ENCODE measurements at places on chromosomes 13 and 19.

GRCh38 chr13:101695870-101696516, 243.5 kb downstream of the ITGBL1 start:
- no peak for DNase-seq

DNA sequence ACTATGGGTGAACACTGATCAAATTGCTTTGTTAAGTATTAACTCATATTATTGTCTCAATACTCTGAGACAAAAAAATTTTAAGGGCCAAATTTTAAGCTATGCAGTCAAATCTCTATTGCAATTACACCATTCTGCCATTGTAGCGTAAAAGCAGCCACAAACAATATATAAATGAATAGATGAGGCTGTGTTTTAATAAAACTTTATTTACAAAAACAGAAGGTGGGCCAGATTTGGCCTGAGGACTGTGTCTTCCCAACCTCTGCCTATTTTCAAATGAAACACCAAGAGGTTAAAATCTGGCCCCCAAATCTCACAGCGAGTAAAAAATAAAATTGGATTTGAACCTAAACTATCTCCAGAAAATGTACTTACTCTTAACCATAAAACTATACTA, 51.7 kb downstream of the MBD3L2B start:
- no peak for DNase-seq

DNA sequence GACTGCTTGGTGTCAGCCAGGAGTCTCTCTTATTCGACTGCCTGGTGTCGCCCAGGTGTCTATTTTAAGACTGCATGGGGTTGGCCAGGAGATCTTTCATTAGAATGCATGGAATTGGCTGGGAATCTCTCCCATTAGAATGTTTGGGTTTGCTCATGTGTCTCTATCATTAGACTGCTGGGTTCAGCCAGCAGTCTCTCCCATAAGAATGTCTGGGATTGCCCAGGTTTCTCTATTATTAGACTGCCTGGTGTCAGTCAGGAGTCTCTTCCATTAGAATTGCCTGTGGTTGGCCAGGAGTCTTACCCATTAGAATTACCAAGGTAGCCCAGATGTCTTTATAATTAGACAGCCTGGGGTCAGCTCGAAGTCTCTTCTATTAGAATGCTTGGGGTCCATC, 1496.0 kb downstream of the UQCRFS1 start:
- DNase-seq, result no peak

DNA sequence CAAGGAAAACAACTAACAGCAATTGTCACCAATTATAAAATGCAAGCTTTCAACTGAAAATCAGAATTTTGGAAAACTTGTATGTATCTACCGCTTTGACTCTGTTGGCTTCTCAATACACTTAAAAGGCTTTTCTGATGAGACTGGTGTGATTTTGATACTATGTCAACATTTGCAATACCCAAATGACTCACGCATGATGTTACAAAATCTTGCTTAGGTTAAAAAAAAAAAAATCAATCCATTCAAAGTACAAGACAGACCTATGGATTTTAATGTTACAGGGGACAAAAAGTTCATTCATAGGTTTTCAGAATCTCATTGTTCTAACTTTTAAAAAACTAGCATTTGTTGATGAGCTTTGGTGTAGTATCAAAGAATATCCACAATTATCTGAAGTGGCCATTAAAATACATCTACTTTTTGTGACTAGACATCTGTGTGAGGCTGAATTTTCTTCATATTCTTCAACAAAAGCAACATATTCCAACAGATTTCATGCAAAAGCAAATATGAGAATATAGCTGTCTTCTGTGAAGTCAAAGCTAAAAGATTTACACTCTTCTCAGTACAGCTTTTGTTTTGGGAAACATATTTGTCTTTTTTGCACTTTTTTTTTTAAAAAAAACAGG, 10.7 kb downstream of the ELF1 start:
- DNase-seq, result no peak

GRCh38 chr19:41263042-41263849, 926 bp upstream of the HNRNPUL1 start:
- DNase-seq, result no peak

DNA sequence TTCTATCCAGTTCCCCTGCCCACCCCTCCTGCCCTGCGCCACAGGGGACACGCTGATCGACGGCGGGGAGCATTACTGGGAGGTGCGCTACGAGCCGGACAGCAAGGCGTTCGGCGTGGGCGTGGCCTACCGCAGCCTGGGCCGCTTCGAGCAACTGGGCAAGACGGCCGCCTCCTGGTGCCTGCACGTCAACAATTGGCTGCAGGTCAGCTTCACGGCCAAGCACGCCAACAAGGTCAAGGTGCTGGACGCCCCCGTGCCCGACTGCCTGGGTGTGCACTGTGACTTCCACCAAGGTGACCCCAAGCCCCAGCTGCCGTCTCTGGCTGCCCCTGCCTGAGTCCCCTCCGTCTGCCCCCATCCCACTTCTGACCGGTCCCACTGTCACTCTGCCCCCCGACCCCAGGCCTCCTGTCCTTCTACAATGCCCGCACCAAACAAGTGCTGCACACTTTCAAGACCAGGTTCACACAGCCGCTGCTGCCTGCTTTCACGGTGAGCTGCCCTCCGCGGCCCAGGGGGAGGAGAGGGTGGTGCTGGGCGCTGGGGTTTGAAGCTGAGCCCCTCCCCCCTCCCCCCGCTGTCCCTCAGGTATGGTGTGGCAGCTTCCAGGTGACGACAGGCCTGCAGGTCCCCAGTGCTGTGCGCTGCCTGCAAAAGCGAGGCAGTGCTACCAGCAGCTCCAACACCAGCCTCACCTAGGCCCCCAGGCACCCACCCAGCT, 15.5 kb downstream of the STAP2 start:
- DNase-seq, result no peak

DNA sequence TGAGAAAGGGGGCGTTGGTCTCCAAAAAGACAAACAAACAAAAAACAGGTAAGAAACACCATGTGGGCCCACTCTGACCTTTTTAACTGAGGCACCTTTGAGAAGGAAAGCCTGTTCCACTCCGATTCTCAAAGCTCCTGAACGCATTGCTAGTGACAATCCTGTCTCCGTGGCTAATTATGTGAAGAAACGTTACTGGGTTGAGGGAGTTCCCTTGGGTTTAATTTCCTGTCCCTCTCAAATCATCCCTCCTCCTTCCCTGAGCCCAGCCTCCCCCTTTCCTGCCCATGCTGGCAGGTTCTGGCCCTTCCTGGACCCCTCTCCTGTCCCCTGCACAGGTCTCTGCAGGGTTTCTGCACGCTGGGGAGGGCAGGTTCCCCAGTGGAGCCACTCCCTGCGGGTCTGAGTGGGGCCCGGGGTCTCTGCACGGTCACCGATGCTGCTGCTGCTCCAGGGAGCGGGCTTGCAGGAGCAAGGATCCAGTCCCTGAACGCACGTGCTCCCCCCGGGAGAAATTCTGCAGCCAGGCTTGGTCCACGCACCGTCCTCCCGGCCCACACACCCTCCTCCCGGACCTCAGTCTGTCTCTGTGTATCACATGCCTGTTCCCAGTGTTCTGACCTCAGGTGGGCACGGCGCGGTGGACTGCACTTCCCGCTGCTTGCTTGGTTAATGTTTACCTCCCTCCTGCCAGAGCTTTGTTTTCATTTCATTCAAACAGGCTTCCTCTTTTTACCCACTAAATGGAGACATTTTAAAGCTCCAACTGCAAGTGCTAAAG, 76.4 kb upstream of the MCF2L start:
- no peak for DNase-seq

GRCh38 chr13:36421447-36421846, 10.8 kb upstream of the CCNA1 start:
- no peak for DNase-seq

GRCh38 chr13:50645092-50645491, 198.4 kb downstream of the DLEU7 start:
- DNase-seq, result no peak

- DNase-seq, result no peak
Measured at GRCh38 chr19:35170359-35171061, 16.0 kb downstream of the FXYD5 start.

DNA sequence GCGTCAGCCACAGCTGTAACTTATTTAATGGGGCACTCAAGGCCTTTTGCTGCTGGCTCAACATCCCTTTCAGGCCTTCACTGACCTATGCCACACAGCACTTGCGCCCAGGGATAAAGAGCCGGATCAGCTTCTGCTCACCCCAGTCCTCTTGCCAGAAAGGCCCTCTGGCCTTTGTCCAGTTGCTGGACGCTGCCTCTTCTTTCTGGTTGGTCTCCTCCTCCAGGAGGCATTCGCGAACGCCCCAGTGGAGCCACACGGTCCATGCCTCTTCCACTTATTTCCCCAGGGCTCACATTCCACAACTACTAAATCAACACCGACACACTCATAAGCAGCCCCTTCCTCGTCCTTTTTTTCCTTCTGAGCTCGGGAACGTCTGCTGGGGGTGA, 3.7 kb upstream of the ZNF329 start:
- DNase-seq, result no peak

Measured in NCI-H1092 (cell line).